Left renal cortex interstitium (tissue), 4 donors: ENCODE measurements at places on chromosomes 11 and 22. TPM values are rescaled to one million over a fixed set of nuclear protein-coding genes. Genes with fewer than 3 reads are reported as not detected.

DNA sequence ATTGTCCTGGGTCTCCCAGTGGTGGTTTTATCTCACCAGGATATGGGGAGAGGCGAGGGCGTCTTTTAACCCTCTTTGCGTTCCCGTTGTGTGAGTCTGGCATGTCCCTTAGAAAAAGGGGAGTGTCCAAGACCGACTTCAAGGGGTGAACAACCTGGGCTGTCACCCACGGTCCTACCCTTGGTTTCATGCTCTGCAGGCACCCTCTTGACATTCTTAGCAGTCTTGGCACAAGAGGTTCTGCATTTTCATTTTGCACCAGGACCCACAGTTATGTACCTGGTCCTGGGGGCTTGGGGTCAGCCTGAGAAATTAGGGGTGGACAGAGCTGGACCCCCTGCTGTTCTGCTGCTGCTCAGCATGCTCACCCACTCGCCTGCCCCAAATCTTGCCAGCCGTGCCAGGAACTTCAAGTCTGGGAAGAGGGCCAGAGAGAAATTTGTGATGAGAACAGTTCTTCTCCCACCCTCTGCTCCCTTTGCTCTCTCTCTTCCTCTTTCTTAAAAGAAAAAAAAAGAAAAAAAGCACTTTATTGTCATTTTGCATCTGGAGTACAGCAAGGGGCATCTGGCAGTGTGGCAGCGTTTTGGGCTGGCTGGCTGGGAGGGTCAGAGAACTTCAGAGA is 471.2 kb downstream of the MIAT start:
- DNase-seq, result no peak

DNA sequence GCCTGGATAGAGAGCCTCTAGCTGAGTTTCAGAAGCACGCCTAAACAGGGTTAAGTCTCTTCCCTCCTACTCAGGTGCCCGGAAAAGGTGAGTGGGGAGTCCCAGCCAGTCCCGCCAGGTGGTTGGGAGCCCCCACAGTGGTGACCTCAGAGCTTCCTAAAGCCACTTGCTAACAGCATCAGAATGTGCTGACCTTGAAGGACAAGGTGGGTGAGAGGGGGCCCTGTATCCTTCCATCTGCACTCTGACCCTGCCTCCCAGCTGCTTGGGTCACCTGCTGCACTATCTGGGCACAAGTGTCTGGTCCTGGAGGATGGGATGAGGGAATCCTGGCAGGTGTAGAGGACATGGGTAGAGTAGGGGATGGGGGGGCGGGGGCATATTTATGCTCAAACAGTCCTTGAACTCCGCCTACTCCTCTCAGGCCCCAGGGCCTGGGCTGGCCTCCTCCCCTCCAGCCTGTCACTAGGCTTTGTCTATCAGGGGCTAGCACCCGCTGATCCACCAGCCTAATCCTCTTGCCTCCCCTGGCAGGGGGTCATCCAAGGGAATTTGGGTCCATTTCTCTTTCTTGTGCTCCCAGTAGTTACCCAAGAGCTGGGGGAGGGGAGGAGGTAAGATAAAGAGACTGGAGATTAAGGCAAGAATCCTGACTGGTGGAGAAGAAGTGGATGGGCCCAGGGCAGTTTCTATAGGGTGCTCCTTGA is 3.4 kb downstream of the USP2 start:
- no peak for DNase-seq

DNA sequence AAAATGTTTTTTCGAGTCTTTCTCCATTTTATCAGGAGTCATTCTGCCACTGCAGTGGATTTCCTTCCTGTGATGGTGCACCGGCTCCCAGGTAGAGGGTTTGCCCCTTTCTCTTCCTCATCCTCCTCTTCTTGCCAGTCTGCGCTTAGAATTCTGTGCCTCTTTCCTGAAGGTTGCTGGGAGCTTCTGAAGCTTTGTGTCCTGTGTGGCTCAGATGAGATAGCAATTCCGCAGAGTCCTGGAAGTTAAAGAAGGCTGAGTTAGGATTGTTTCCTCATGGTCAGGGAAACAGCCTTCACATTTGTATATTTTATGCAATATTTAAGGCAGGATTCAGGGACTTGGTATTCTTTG is 264 bp downstream of the BCO2 start:
- peak; percentile 34 for DNase-seq

- no peak for DNase-seq
Measured at GRCh38 chr22:50527921-50528681, 1.7 kb downstream of the TYMP start.

GRCh38 chr11:13128354-13128753 is 119.2 kb downstream of the RASSF10 start:
- DNase-seq, result no peak

- no peak for DNase-seq
Measured at GRCh38 chr11:95557376-95557775, 232.2 kb downstream of the FAM76B start.

DNA sequence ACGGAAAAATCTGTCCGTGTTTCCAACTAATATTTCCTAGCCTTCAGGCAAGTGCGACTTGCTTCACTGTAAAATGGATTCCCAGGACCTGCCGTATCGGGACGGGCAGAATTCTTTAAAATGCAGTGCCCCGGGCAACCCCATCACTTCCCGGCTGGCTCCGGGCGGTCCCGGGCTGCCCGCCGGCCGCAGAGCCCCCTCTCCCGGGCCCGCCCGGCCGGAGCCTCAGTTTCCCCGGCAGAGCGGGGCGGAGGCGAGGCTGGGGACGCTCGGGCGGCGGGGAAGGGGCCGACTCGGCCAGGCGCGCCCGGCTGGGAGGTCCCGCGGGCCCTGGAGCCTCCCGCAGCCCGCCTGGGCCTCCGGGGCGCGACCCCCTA is 84.2 kb upstream of the WNT7B start:
- no peak for DNase-seq

GRCh38 chr11:120722524-120722923 is 211.0 kb downstream of the GRIK4 start:
- no peak for DNase-seq

GRCh38 chr11:12618743-12619540 is 55.3 kb upstream of the TEAD1 start:
- no peak for DNase-seq

DNA sequence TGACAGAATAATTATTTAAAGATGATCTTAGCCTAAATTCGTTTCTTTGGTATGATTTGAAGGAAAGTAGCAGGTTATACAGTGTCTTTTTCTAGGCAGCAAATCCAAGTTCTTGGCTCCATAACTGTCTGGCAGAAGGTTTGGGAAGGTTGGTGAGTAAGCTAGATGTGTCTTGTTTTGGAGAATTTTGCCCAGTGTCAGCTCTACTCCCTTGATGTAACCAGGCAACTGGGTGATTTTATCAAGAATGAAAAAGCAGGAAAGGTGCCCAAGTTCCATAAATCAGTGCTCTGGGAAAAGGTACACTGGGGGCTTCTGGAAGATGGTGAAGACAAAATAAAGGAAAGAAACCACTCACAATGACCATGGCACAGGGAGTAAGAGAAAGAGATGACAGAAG is 71.5 kb upstream of the USP47 start:
- no peak for DNase-seq

DNA sequence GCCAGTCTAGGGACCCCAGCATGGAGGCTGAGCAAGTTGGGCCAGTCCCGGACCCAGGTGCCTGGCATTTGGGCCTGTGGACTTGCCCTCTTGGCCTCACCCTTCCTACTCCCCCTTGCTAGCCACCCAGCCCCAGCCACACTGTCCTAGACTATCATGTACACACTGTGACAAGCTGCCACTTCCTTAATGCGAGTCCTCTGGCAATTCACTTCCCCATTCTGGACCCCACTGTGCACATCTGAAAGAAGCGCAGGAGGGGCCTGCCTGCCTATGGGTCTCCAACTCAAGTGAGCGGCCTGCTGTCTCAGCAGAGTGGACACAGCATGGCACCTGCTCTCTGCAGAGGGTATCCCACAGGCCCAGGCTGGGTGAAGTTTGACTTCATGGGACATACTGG is 68.5 kb upstream of the LMO1 start:
- DNase-seq, result no peak

DNA sequence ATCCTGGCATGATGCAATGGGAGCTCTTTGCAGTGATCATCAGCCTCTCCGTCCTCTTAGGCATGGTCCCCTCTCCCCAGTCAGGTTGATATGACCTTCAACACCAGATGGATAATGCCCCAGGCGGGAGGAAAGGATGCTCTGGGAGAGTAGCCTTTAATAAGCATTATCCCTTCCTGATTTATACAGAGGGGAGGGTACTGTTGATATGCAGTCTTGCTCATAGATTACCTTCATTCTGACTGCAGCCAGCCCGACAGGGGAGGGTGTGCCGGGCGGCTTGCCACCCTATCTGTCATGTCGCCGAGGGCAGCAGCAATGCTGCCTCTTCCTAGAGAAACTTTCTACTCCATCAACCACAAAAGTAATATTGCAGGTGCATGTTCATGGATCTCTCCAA is 497.4 kb downstream of the OPCML start:
- no peak for DNase-seq

DNA sequence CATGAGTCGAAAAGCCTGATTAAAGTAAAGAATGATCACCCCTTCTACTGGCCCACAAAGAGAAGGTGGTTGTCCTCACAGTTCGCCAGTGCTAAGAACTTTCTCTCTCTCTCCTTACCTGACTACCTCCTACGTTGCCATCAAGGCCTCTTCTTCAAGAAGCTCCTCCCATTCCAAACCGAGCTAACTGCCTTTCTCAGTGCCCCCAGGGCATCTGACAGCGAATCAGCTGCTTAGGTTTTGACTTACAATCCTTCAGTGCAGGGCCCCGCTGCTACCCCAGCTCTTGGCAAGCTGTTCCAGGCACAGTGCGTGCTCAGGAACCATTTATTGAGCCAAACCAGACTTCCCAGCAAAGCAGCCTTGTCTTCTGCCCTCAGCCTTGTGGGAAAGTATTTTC is 5.8 kb downstream of the VSTM5 start:
- DNase-seq, result no peak

DNA sequence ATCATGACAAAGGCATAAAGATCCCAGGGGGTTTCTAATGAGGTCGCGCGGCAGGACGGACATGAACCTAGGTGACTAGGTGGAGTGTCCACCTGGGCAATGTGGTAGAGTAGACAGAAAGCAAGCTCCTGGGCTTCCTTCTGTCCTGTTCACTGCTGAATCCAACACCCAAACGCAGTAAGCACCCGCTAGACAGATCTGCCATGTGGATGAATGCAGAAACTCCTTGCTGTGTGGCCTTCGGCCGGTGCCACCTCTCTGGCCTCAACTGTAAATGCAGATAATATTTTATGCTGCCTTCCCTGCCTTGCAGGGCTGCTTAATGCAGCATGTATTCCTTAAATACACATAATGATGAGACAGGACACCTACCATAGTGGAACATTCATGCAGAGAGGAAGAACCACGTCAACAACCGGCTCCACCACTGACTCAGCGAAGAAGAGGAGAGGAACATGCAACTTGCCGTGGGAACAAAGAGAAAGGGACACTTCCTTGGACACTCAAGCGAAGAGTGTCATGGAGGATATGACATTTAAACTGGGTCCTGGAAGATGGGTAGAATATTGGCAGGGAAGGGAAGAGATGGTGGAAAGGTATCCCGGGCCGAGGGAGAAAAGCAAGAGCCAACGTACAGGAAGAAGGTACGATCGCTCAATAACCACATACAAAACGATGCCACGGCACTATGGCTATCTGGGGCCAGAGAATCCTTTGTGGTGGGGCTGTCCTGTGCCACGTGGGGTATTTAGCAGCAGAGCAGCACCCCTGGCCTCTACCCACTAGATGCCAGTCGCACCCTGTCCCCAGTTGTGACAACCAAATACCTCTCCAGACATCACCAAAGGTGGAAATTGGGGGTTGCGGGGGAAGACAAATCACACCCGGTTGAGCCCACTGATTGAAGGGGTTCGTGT is 30.8 kb downstream of the MYH9 start:
- no peak for DNase-seq

Gene ACTN3
- 0.67 TPM for polyA plus RNA-seq

Gene FXYD6
- 150 TPM for polyA plus RNA-seq

Gene DKK3
- polyA plus RNA-seq, result 86.5 TPM

Gene SLC22A12
- 5.6 TPM for polyA plus RNA-seq

Gene INPP5J
- polyA plus RNA-seq, result 5.7 TPM

Gene TREH
- polyA plus RNA-seq, result 2.3 TPM
